ENCODE measurements at places on chromosomes 1 and 21.

DNA sequence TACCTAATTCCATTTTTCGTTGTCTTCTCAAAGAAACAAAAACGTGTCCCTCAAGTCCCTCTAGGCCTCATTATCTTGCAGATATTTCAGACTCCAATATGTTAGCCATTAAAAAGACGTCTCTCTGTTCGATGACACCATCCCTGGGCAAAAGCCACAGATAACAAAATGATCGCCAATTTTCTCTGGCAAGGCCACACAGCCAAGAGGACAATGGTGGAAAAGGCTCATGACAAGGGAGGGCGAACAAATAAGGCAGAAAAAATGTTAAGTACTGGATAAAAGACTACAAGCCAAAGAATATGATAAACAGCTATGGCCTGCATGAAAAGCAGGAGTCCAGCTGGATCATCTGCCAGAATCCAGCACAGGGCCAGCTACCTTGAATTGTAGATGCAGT is 82.9 kb downstream of the TBX15 start:
- no peak for DNase-seq

- DNase-seq: no peak
Measured at GRCh38 chr1:81670286-81670685, 130.4 kb upstream of the ADGRL2 start.

DNA sequence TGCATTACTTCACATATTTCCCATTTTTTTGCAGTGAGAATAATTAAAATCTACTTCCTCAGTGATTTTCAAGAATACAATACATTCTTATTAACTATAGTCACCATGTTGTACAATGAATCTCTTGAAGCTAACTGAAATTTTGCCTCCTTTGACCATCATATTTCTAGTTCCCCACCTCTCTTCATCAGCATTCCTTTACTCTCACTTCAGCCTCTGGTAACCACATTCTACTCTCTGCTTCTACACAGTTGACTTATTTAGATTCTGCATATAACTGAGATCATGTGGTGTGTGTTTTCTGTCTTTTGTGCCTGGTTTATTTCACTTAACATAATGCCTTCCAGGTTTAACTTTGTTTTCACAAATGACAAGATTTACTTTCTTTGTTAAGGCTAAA is 304.4 kb upstream of the LYPLAL1 start:
- no peak for DNase-seq

- DNase-seq: no peak
Measured at GRCh38 chr21:14523234-14523633, 22.9 kb downstream of the SAMSN1 start.

GRCh38 chr21:25967181-25967900 is 203.2 kb downstream of the APP start:
- DNase-seq: no peak

DNA sequence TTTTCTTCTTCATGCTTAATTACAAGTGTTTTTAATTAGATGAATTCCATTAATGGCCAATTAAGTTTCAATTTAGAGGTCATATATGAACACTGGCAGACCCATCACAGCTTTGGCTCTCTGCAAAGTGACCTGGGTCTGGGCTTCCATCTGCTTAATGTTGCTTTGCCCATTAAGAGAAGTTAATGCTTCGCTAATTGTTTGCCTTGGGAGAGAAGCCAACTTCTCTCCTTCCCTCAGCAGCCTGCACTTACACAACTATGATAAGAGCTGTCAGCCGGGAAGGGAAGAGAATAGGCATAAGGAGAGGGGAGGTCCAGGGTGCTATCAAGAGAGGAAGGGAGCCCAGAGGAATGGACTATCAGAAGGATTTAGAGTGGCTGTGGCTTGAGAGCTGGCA is 29.0 kb upstream of the CCDC190 start:
- DNase-seq: no peak

GRCh38 chr1:8516278-8516777 is 198.4 kb downstream of the SLC45A1 start:
- no peak for DNase-seq

DNA sequence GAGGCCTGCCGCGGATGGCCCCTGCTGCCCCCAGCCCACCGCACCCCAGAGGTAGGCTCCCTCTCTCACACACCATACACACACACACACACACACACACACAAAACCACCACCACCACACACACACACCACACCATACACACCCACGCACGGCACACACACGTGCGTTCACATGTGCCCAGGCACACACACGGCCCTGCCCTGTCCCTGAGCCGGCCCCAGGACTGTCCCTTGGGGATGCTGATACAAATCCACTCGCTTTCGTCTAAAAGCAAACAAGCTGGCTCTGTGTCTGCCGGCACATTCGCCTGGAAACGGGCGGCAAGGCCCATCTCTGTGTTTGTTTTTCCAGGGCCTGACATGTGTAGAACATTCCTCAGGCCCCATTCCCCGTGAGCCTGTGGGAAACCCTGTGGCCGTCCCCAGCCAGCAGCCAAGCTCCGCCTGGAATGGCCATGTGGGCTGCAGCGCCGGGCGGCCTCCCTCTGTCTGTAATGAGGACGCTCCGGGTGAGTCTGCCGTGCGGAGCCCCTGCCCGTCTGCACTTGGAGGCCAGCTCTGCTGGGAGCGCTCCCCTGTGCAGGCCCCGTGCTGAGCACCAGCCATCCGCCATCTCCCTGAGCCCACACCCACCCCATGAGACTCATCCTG is 67.4 kb downstream of the DMRTB1 start:
- DNase-seq: no peak

DNA sequence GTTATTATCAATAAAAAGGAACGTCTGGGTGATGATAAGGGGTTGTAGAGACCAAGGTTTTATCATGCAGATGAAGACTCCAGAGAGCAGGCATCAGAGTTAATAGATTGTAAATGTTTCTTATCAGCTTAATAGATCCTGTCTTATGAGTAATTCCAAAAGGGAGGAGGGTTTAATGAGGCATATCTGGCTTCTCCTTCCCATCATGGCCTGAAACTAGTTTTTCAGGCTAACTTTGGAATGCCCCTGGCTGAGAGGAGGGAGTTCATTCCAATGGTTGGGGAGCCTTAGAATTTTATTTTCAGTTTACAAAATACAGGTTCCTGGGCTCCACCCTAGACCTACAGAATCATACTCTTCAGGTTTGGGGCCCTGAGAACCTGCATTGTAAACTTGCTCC is 13.5 kb downstream of the PLA2G2D start:
- no peak for DNase-seq

GRCh38 chr1:153261281-153262069 is 2.0 kb downstream of the LORICRIN start:
- DNase-seq: peak; percentile 1

- no peak for DNase-seq
Measured at GRCh38 chr1:2948001-2948750, 73.1 kb upstream of the ACTRT2 start.

DNA sequence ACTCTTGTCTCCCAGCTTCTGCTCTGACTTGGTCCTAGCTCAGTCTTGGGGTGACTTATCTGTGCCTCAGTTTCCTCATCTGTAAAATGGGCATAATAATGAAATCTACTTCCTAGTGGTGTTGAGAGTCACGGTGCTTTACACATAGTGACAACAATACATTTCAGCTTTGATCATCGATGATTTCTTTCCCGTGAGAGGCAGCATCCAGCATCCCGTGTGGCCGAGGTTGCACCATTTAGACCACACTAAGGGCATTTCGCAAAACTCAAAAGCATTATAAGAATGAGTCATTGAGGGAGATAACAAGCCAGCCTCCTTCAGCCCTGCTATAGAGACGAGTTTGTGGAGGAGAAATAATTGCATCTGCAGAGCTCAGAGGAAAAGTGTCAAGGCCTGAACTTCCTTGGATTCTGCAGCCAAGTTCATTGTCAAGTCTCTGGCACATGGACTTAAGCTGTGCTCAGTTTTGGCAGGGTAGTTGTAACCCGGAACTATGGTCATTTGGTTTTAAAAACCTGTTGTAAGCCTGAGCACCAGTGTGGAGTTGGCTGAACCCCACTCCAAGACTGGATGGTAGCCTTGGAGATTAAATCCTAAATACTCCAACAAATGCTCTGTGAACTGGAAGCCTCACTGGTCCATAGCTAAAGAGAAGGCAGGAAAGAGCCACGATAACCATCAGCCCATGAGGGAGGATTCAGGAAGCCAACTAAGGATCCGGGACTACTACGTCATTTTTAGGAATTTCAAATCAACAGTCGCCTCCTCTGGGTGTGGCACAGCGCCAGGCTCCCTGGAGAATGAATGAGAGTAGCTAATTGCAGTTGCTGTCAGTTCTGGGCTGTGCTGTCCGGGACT is 64.2 kb downstream of the TCP10L start:
- DNase-seq: no peak

GRCh38 chr1:8879464-8879921 is 1.0 kb upstream of the ENO1 start:
- DNase-seq: no peak

DNA sequence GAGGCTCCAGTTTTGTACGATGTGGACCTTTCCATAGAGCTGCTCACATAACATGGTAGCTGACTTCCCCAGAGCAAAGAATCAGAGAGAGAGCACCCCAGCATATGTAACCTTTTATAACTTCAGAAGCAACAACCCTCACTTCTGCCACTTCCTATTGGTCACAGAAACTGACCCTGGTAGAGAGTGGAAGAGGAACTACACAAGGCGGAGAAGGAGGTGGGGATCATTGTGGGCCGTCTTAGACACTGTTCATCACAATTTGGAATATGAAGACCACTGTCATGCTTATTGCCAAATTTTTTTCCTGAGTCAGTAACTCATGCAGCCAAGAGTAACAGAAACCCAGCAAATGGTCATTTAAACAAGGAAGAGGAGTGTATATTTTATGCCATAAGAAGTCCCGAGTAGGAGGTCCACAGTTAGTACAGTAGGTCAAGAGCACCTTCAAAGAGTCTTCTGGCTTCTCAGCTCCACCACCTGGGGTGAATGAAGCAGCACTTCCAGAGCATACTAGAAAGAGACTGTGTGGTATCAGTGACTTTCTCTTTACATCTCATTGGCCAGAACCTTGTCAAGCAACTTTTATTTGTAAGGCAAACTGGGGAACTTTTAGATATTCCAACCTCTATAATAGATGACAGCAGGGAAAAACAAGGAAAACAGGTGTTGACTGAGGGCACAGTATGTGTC is 71.8 kb downstream of the ODF2L start:
- no peak for DNase-seq
